Stimulated activated CD4-positive, alpha-beta T cell treated with anti-CD3 and anti-CD28 coated beads, TNF-alpha, amount 100 ng/mL, for 48 hours (primary cell): ENCODE measurements at places on chromosomes 16 and 17.

- no peak for DNase-seq
Measured at GRCh38 chr17:79897243-79898063, 58.2 kb upstream of the CBX4 start.

GRCh38 chr17:45013021-45013997 is 38.1 kb downstream of the DCAKD start:
- DNase-seq, result no peak

DNA sequence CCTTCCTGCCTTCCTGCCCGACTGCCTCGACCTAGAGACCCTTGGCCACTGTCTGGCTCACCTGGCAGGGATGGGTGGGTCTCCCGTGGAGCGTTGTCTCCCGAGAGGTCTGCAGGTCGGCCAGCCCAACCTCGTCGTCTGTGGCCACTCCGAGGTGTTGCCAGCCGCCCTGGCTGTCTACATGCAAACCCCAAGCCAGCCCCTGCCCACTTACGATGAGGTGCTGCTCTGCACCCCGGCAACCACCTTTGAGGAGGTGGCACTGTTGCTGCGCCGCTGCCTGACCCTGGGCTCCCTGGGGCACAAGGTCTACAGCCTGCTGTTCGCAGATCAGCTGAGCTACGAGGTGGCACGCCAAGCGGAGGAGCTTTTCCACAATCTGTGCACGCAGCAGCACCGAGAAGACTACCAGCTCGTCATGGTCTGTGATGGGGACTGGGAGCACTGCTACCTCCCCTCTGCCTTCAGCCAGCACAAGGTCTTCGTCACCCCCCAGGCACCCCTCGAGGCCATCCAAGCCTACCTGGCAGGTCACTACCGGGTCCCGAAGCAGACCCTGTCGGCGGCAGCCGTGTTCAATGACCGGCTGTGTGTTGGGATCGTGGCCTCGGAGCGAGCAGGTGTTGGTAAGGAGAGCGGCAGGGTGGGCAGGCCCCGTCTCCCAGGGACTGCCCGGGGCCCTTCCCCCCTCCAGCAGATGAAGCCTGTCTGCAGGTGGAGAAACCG is 75.1 kb upstream of the ENDOV start:
- DNase-seq, result no peak

GRCh38 chr17:45748731-45749310 is 35.3 kb upstream of the CRHR1 start:
- no peak for DNase-seq

GRCh38 chr17:77303620-77304019 is 162.9 kb downstream of the SEC14L1 start:
- DNase-seq, result no peak

- no peak for DNase-seq
Measured at GRCh38 chr17:62578757-62579487, 48.5 kb upstream of the MRC2 start.

DNA sequence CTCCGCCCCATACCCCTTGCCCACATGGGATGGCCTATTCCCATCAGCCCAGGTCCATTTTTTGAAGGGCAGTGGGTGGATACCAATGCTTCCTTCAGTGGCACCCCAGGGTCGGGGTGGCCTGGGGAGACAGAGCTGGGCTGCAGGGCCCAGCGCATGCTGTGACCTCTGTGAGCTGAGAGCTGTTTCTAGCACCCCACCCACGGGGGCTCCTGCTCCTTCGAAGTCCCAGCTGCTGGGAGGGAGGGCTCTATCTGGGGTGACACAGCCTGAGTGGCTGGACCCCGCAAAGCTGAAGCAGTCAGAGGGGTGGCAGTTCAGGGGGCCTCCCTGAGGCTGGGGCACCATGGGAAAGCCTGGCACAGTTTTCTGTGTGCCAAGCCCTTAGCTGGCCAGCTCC is 10.7 kb downstream of the PAM16 start:
- no peak for DNase-seq

GRCh38 chr17:67689534-67690177 is 28.1 kb upstream of the NOL11 start:
- DNase-seq, result peak; percentile 4

DNA sequence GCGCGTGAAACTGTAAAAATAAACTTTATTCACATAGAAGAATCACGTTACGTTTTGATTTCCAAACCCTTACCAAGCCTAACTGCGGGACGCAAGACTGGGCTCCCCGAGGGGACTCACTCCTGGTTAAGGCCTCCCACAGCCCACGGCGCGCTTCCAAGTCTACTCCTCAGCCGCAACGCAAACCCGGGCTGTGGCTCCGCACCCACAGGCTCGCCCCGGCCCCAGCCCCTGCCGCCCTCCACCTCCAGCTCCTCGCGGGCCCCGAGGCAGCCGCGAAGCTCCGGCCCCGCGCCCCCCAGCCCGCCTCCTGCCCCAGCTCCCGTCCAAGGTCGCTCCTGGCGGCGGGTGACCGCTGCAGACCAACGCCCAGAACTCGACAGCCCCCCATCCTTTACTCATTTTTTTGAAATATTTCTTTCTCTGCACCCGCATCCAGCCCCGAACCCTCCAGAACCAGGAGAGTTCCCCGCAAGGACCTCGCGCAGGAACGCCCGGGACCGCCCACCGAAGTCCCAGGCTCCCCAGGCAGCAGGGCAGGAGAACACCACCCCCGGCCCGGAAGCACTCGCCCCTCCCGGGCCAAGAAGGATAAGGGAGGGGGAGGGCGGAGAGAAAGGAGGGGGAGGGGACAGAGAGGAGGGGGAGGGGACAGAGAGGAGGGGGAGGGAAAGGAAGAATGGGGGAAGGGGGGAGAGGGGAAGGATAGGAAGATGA is 912 bp downstream of the USP22 start:
- peak; percentile 52 for DNase-seq

GRCh38 chr17:27479838-27480237 is 23.6 kb downstream of the KSR1 start:
- no peak for DNase-seq

GRCh38 chr17:2198927-2199326 is 104.7 kb downstream of the SMG6 start:
- no peak for DNase-seq

DNA sequence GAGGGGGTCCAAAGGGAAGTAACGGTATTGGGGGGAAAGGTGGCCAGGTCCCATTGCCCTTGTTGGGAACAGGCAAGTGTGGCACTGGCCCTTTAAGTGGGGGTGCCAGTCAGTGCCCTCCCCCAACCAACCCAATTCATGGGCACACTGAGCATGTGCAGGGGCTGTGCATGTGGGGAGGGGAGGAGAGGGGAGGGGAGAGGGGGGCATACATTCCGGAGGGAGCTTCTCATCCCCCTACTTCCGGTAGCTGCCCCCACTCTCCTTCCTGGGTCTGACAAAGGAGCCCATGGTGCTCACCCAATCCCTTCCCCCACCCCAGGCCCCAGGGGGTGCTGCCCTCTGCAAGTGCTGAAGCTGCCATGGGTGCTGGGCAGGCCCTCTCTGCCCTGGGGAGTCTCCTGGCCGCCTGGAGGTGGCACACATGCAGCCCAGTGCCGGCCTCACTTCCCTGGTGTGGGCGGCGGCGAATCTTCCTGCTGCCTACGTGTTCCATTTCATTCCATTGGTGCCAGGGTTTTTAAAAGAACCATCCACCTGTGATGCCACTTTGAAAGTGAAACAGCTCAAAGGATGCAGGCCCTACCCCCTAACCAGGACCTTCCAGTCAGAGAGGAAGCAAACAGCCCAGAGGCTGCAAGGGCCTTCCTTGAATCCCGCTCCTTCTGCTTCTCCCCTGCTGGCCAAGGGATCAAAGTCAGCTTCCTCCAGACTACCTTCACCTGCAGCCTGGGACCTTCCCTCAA is 11.0 kb downstream of the HEXIM2 start:
- DNase-seq, result peak; percentile 24

GRCh38 chr16:86076606-86077005 is 177.6 kb downstream of the IRF8 start:
- DNase-seq, result no peak

- DNase-seq, result no peak
Measured at GRCh38 chr16:9929313-9929712, 252.9 kb downstream of the GRIN2A start.

- DNase-seq, result no peak
Measured at GRCh38 chr17:45302649-45303173, 14.1 kb downstream of the MAP3K14 start.

GRCh38 chr17:39547713-39548478 is 59.8 kb downstream of the NEUROD2 start:
- DNase-seq, result peak; percentile 54
